Cortex of kidney (tissue), 1 donor: ENCODE measurements at places on chromosomes 11 and 22.

GRCh38 chr11:8640267-8640906 lies 42.1 kb downstream of the TRIM66 start:
- no peak for DNase-seq

GRCh38 chr11:2814751-2815150 lies 70.8 kb downstream of the CDKN1C start:
- no peak for DNase-seq

GRCh38 chr11:121634889-121635288 lies 182.1 kb upstream of the SORL1-AS1 start:
- no peak for DNase-seq

- DNase-seq, result no peak
Observed at GRCh38 chr11:116829525-116830183, at the start of gene APOC3. Gene APOC3, plus strand, starts transcription at chr11:116829907. Its CDS starts 676 bp downstream, at chr11:116830583.

- no peak for DNase-seq
Observed at GRCh38 chr11:115117956-115118493, 386.2 kb downstream of the CADM1 start.

- DNase-seq, result no peak
Observed at GRCh38 chr11:79263001-79263400, 177.8 kb downstream of the TENM4 start.

DNA sequence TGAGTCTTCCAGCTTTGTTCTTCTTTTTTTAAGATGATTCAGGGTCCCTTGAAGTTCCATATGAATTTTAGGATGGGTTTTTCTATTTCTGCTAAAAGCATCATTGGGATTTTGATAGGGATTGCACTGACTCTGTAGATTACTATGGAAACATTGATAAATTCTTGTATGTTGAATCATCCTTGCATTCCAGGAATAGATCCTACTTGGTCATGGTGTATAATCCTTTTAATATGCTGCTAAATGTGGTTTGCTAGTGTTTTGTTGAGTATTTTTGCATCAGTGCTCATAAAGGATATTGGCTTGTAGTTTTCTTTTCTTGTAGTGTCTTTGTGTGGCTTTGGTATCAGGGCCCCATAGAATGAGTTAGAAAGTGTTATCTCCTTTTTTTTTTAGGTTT lies 34.9 kb upstream of the PHOX2A start:
- no peak for DNase-seq

DNA sequence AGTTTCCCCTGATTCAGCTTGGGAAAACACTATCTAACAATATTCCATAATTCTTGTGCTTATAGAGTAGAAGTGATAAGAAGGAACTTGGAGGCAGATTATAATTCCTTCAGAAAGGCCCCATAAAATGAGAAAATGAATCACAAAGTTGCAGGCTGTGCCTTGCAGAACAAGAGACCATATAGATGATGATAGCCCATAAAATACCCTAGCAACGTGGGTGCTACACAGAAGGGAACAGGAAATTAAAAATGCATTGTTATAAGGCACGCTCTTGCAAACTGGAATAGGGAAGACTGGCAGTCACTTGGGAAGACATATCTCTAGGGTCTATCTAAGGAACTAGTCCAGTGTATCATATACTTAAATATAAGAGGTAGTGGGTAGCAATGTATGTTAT lies 67.6 kb downstream of the KIF18A start:
- no peak for DNase-seq

DNA sequence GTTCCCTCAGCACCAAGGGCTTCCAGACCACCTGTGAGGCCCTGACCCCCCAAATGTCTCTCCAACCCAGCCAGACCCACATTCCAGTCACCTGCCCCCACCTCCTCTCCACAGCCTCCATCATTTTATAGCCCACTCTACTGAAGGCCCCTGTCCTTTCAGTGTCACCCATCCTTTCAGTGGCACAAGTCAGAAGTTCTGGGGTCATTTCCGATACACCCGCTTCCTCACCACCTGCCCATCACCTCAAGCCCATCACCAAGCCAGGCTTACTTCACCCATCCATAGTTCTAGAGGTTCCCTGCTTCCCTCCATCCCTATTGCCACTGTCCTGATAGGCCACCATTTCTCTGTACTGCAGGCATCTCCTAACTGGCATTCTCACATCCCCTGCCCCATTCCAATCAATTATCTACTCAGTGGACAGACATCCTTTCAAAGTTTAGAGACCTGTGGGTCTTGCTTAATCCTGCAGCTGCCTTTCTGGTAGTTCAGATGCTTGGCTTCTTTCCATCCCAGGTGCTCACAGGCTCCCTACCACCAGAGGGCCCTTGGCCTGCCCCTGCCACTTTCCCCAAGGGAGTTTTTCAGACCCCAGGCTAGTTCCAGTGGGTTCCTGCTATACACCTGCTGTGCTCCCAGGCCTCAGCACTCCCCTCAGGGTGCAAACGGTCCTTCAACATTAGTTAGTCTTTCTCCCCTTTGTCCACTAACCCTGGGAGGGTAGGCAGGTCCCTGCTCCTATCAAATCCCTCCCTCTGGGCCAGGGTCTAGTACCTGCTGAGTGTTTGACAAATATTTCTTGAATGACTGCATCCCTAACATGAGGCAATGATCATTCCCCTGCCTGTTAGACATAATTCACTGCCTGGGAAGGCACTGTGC lies 7.6 kb downstream of the KCNQ1OT1 start:
- DNase-seq, result no peak

DNA sequence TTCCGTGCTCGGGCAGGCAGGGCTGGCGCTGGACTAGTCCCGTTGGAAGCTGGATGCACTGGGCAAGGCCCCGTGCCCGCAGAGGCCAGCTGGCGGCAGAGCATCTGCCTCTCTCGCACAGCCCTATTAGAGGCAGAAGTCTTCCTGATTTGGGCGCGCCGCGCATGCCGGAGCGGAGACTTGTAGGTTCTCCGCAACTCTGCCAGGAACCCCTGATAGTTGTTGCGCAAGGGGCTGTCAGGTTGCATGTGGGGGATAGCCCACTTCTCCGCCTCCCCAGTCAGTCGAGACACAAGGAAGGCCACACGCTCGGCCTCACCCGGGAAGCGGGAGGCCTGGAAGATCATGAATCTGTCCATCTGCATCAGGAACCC lies 1.2 kb downstream of the RTL6 start:
- DNase-seq, result no peak

- no peak for DNase-seq
Observed at GRCh38 chr11:10857459-10857708, 469 bp downstream of the ZBED5 start.

- no peak for DNase-seq
Observed at GRCh38 chr22:37520776-37521191, 1.6 kb upstream of the CARD10 start.

- DNase-seq, result no peak
Observed at GRCh38 chr22:20979243-20979809, 2.8 kb upstream of the LZTR1 start.

DNA sequence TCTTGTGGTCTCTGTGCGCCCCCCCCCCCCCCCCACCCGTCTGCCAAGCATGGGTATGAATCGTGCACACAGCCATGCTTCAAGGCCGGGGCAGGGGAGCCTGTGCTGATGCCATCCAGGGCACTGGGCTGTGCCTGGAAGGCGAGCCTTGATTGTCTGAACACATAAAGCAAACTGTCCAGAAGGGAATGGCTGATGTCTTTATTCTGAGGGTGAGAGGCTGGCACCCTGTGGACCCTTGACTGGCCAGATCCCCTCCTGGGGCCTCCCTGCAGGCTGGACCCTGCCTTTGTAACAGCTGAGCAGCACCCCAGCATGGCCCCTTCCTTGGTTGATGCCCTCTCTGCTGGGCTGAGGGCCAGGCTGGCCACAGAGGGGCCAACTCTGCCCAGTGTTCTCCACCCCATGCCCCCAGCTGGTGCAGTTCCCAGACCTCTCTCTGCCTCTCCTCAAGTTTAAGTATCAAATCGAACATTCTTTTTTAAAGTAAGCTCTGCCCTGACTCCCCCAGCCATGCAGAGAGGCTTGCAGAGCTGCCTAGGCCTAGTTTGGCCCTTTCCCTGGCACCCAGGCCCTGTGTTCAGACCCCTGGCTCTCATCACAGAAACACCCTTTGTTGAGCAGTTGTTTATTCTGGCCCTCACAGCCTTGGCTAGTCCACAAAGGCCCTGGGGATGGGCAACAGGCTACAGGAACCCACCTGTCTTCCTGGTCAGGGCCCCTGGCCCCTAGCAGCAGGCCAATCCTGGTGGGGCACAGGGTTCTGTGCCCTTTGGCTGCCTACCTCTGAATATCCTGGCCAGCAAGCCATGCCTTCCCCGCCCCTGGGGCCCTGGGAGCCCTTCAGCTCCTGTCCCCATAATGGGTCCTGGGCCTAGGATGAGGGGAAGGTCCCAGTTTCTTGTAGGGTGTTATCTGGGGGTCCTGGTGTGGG lies 3.9 kb upstream of the RANBP1 start:
- no peak for DNase-seq

GRCh38 chr11:44280257-44280656 lies 29.7 kb downstream of the ALX4 start:
- no peak for DNase-seq

DNA sequence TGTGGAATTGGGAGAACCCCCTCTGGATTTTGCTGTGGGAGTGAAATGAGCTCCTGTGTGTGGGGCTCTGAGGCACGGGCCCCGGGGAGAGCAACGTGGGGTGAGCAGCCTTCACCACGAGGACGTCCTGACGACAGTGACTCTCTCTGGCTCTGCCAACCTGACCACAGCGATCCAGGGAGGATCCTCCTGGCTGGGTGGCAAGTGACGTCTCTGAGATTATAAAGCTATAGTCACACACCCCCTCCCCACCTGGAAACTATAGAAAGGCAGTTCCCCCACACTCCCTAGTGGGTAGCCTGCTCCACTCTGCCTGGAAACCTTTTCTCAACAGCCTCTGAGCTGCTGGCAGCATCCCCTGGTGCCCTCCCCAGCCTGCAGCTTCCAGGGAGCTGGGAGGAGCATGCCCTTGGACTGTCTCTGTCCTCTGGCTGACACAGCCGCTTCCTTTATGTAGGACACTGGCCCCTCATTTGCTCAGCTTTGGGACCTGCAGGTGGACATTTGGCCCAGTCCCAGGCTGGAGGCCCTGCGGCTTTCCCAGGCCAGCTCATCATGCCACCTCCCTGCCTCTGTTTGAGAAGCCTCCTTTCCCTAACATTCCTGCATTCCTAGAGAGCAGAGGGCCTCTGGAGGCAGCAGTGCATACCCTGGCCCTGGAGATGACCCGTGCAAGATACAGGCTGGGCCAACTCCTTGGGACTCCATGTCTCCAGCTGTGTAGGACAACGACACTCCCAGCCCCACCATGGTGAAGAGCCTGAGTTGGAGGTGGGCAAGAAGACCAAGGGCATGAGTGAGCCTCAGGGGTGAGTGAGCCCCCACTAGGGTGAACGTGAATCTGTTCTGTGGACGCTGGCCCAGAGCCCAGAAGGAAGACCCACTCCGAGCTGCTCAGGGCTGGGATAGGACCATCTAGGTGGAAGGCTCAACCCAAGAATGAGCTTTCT lies 314.0 kb downstream of the NTM start:
- no peak for DNase-seq

GRCh38 chr22:40036126-40036525 lies 41.4 kb downstream of the FAM83F start:
- no peak for DNase-seq

DNA sequence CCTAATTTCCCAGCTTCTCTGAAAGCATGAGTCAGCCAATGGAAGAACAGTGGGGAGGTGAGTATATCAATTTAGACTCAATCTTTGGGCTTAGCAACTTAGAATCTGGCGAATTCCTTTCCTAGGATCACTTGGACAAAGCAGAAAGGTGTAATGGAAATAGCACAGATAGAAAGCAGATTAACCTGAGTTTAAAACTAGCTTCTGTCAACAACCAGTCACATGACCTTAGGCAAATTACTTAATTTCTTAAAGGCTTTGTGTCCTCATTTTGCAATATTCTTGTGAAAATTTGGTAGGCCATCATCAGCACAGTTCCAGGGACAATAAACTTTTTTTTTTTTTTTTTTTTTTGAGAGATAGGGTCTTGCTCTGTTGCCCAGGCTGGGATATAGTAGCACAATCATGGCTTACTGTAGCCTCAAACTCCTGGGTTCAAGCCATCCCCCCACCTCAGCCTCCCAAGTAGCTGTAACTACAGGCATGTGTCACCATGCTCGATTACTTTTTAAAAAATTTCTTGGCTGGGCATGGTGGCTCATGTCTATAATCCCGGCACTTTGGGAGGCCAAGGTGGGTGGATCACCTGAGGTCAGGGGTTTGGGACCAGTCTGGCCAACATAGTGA lies 40.8 kb upstream of the PCF11 start:
- DNase-seq, result no peak

DNA sequence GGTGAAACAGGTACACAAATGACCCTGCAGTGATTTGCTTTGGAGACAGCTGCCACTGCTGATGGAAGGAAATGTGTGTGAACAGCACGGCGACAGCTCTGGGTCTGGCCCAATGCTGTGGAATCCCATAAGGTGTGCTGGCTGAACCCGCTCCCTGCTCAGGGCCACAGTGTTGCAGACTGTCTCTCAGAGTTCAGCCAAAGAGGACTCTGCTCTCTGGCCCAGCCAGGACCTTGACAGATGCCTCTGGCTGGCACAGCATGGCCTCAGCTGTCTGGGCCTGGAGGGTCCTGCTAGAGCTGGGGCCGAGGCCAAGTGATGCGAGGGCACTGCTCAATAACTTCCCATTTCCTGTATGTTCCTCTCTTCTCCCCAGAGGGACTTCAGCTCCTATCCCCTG lies 5.3 kb upstream of the ABCC8 start:
- DNase-seq, result no peak

- DNase-seq, result no peak
Observed at GRCh38 chr11:27228232-27228905, 134.6 kb downstream of the CCDC34 start.

DNA sequence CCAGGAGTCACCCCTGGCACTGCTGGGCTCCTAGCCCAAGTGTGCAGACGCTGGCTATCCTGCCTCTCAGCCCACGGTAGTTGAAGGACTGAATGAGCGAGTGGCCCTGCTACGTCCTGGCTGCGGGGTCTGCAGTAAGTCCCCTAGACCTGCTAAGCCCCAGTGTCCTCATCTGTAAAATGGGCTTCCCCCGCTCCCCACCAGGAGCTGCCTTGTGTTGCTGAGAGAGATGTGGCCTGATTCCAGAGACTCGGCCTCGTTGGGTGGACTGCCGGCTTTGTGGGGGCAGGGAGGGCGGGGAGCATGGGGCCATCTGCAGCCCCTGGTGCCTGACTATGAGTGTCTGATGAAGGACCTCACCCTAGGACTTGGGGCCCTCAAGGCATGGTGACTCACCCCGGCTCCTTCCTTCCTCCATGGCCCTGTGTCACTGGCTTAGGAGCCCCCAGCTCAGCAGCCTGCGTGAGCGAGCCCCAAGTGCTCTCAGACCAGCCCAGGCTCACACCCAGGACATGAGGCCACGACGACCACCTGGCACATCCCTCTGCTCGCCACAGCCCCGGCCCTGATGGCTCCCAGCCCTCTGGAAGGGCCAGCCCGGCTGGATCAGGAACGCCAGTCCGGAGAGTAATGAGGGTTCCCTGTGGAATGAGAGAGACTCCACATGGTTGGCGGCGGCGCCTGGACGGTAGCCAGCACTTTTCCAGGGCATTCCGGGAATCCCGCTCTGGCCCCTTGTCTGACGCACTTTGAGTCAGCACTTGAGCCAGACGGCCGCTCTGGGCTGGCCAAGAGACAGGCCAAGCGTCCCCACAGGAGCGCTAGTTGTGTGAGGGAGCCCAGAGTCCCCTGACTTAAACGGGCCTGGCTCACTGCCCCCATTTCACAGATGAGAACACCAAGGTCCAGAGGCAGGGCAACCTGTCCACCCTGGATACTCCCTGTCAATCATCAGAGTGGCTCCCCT lies 50.5 kb upstream of the SHISAL1 start:
- DNase-seq, result no peak

GRCh38 chr22:20258584-20259326 lies 9.4 kb downstream of the RTN4R start:
- no peak for DNase-seq
